AG08396 (cell line): ENCODE measurements at places on chromosomes 1 and 21.
A peak's percentile ranks its signal among the peaks of the same experiment; 100 is the strongest.

GRCh38 chr1:228293816-228294500 lies 86.1 kb downstream of the OBSCN start:
- no peak for DNase-seq

DNA sequence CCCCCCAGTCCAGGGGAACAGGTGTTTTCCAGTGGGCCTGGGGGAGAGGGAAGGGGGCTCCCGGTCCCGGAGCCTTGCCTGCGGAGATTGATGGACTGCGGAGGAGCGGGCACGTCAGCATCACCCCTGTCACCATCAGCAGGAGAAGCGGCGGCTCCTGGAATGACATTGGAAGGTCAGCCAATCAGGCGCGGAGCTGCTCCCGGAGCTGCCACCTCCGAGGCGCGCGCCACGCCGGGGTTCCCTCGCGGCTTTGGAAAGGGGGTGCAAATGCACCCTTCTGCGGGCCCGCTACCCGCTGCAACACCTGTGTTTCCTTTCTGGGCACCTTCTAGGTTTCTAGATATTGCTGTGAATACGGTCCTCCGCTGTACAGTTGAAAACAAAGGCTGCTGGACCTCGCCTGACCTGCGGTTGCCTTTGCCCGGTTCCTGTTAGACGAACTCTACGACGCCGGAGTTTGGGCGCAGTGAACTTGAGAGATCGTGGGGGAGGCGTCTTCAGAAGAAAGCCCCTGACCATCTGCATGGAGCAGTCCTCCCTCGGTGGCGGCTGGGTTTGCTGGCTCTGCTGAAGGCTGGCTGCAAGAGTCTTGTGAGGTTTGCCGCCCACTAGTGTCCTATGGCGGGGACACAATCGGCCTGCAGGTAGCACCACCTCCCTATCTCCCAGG lies 5.3 kb downstream of the DSCAM start:
- DNase-seq: no peak

DNA sequence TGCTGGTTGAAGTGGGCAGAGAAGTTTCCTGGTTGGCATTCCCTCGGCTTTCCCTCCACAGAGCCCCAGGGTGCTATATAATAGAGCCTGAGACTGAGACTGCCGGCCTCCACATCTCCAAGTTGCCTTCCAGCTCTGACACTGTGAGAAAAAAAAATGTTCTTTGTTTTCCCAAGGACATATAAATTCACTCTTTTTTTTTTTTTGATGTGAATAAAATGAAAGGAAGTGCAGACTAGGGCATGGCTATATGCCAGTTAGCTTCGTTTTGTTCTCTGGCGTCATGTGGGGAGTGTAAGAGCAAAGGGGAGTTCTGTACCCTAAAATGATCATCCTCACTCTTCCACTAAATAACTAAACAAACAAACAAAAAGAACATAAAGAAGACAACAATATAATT lies 101.6 kb downstream of the TNFSF18 start:
- no peak for DNase-seq

GRCh38 chr1:181577475-181577874 lies 94.2 kb downstream of the CACNA1E start:
- no peak for DNase-seq

GRCh38 chr1:82226186-82226505 lies 425.4 kb downstream of the ADGRL2 start:
- no peak for DNase-seq

DNA sequence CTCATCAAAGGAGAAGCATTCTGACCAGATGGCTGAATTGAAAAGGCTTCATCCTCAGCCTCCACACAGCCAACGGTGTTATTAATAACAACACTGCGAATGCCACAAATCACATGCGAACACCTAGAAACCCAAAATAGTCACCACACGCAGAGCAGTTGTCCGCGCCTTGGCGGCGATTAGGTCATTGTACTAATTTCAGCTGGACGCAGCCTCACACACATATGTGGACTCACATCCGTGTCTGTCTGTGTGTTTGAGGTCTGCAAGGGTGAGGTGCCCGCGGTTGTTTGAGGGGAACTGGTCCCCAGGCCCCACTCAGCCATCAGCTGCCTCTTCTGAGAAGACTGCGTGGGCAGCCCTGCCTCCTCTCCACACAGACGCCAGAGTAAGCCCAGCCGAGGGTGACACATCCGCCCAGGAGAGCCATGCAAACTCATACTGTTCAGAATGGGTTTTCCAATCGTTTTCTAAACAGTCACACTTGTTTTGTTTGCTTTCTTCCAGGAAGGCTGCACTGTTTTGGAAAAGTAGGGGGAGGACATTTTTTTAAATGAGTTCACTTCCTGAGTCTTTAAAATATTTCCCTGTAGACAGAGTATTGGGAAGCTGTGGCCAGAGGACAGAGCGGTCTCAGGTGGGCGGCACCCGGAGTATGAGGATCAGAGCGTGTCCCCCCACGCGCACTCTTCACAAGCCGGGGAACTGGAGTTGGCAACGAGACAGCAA lies 53.4 kb downstream of the TOMM20 start:
- peak; percentile 69 for DNase-seq

DNA sequence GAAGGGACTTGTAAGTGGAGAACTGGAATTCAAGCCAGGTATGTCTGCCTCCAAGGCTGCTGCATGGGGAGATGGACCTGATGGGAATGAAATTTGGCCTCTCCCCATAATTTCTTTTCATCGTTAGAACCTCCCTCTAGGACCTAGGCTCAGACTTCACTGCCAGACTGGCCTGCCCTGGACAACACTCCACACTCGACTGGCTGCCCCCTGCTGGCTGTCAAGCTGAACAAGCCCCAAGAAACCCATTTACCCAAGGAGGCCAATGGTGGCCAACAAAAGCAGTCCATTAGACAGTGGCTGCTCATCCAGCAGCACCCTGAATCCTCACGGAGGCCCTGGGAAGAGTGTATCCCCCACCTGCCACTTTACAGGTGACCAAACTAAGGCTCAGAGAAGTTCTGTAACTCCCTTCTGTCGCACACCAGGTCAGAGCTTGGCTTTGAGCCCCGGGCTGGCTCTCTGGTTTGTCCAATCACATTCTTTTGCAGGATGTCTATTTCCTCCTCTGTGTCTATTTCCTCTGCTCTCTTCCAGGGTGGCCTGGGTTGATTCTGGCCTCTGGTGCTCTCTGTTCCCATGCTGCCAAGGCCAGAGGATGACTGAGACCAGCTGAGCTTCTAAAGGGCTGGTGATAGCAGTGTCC lies 3.8 kb downstream of the RNF186 start:
- DNase-seq: peak; percentile 78

DNA sequence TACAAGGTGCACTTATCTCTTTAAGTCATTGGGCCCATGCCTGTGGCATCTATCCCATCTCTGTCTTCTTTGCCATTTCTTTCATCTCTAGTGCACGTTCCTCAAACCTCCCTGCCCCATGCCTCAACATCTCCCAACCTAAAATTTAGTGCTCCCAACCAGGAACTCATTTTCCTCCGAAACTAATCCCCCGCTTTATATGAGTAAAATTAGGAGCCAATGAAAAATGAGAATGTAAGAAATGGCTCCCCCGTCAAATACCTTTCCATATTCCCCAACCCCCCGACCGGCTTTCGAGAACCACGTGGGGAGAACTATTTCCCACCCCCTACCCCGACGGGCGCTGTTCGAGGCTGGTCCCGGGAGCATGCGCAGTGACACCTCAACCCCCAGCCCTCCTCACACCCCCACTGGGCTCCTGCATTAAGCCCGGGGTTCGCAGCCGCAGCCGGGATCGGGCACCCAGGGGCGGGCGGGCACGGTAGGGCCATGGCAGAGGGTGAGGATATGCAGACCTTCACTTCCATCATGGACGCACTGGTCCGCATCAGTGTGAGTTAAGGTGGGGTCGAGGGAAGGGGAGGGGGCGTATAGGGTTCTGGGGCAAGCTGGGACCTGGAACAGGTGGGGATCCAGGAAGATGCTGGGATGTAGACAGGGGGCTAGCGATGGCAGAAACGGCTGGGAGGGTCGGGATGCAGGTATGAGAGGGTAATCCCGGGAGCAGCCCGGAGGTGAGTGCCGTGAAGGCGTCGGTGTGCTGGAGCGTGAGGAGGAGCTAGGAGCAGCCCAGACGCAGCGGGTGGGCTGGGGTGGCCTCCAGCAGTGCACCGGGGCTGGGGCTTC lies at the start of gene TRIM46:
TSS of gene TRIM46 (plus strand) at position 372 of the 846 bp plus-strand sequence. CDS start at position 490, 118 bp downstream.
- peak; percentile 89 for DNase-seq

GRCh38 chr1:116545359-116545705 lies 25.5 kb downstream of the CD58 start:
- no peak for DNase-seq

- no peak for DNase-seq
Measured at GRCh38 chr1:183996396-183996795, 41.1 kb downstream of the COLGALT2 start.

- DNase-seq: no peak
Measured at GRCh38 chr1:187641015-187641414, 812.3 kb downstream of the PLA2G4A start.

DNA sequence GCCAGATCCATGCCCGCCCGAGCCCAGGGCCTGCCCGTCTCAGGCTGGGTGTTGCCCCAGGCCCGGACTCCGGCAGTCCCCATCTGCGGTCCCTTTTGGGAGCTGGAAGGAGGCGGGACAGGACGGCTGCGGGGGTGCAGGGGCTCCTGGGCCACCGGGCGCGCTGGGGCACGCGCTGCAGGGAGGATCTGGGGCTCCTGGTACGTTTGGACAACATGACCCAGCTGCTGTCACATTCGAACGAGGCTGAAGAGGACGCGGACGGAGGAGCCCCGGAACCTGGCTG lies 6.6 kb upstream of the CALML6 start:
- DNase-seq: no peak

DNA sequence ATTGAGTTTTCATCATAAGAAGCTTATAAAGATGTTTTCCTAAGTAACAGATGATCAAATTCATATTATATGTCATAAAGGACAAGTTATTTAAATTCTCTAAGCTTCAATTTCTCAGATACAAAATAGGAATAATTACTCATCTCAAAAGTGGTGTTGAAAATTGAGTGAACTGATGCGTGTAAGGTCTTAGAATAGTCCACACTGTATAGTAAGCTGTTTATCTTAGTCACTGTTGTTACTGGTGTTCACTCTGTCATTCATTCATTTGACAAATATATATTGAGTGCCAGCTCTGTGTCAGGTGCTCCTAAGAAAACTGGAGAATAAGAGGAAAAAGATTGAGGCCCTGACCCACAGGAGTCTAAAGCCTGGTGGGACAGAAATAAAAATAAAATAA lies 186.3 kb upstream of the BRINP3 start:
- no peak for DNase-seq

DNA sequence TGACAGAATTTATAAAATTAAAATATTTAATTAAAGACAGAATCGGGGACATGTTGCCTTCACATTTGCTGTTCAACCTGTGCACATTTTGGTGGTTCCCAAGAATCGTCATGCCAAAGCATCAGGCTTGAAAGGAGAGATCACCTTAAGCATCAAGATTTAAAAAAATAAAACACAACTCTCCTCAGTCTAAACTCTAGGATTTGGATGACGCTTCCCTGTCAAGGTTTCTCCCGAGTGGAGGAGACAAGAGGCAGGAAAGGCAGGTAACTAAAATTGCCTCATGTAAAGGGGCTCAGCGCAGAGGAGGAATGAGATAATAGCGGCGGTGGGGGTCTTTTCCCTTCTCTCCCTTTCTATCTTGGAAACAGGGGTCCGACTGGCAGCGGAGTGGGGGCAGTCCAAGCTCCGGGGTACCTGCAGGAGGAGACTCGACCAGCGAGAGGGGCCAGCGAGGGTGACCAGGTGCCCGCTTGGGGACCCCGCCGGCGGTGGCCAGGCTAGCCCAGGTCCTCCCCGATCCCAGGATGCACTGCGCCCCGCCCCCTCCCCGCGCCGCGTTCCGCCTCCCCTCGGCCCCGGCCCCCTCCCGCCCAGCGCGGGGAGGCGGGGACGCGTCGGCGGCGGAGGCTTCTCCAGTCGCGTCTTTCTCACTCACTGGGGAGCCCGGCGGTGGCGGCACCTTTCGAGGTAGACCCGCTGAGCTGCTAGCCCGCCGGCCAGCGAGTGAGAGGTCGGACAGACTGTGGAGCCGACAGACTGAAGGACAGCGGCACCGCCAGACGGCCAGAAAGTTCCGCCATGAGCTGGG lies at the start of gene FNBP1L:
TSS of gene FNBP1L (plus strand) at position 638 of the 811 bp plus-strand sequence. CDS start at position 802, 164 bp downstream.
- DNase-seq: peak; percentile 40

- DNase-seq: no peak
Measured at GRCh38 chr1:211347077-211347844, 20.6 kb downstream of the TRAF5 start.
